ENCODE measurements at places on chromosomes 16 and 17. TPM values are rescaled to one million over a fixed set of nuclear protein-coding genes. Genes with fewer than 3 reads are reported as not detected.

Gene GAS2L2
- not detected for total RNA-seq

- DNase-seq: no peak
These were observed 892 bp upstream of the KIAA0513 start for GRCh38 chr16:85026703-85027102.

Gene PIMREG
- not detected for total RNA-seq

- peak; percentile 73 for DNase-seq
These were observed 33.8 kb downstream of the FA2H start for GRCh38 chr16:74740795-74741304.

DNA sequence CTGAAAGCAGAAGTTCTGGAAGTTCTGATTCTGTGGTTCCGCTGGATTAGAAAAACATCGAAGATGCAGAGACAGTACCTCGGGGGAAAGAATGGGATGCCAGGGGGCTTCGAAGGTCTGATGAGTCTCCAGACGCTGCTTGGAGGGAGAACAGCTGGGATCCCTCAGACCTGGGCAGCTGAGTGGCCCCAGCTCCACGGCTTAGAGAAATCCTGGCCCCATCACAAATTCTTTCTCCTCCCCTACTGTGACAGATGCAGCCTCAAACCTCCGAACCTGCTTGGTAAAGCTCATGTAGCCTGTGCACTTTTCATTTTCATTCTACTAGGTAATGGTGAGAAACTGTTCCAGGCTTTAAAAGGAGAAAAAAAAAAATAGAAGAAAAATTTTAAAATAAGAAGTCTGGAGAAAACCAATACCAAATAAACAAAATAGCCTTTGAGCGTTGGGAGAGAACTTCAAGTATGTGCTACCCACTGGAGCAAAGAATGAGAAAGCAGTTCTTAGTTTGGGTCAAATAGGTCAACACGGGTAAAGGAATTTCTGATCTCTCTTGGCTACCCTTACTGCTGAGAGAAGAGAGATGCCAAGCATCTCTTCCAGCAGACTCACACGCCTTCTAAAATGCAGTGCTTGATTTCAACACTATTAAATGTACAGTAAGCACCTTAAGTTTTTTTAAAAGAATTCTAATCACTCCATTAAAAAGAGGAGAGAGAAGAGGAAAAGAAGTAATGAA, 19.9 kb downstream of the MAF start:
- no peak for DNase-seq

- DNase-seq: no peak
These were observed 76.7 kb downstream of the HLF start for GRCh38 chr17:55341432-55341831.

Gene CMTM3
- 29.7 TPM for total RNA-seq

Gene EXOC3L1
- 3.1 TPM for total RNA-seq

All from posterior vena cava (tissue), 2 donors.